NCI-H524 (cell line): ENCODE measurements at places on chromosomes 1 and 21.

- DNase-seq: no peak
These were observed 38.3 kb downstream of the RNF115 start for GRCh38 chr1:145785547-145785946.

DNA sequence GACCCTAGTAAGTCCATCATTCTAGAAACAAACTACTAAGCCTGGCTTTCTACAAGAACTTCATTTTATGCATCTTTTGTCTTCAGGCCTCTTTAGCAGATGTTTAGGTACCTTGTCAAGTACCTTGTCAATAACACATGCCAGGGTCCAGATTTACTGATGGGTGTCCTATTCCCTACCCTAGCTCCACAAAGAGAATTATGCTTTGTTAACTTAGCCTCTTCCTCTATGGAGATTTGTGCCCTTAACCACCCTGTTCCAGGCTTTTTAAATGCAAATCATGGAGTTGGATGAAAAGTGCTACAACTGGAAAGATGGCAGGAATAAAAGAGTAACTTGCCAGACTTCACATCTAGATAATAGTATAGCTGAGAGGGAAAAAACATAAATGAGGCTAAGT is 42.7 kb downstream of the SPATA46 start:
- peak; percentile 16 for DNase-seq

GRCh38 chr1:24351247-24351646 is 32.1 kb downstream of the GRHL3 start:
- DNase-seq: no peak

DNA sequence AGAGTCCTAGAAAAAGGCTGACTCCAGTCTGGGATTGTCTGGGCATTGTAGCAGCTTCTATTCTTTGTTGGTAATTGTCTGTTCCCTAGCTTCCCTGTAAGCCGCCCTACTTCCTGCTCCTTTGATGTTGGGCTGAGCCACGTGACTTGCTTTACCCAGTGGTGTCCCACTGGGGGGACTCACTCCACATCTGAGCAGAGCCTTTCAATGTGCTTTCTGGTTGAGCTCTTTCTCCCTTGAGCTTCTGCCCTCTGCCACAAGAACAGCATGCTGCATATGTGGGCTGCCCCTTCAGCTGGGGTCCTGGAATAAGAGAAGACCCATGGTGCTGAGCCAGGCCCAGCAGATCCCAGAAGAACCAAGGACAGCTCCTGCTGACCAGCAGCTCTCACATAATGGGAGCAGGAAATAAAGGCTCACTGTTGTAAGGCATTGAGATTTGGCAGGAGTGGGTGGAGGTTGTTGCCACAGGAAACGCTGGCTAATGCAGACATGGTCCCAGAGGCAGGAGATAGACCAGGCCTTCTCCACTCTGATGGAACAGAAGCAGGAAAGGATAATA is 276.3 kb upstream of the GJB5 start:
- DNase-seq: no peak
